ENCODE measurements at places on chromosomes 2 and 18.

GRCh38 chr2:101912545-101912944, 79.2 kb upstream of the IL1R2 start:
- DNase-seq = no peak

GRCh38 chr18:66676699-66677098, 72.8 kb upstream of the CDH19 start:
- DNase-seq = no peak

GRCh38 chr18:46466234-46467160, 190.5 kb downstream of the LOXHD1 start:
- DNase-seq = no peak

DNA sequence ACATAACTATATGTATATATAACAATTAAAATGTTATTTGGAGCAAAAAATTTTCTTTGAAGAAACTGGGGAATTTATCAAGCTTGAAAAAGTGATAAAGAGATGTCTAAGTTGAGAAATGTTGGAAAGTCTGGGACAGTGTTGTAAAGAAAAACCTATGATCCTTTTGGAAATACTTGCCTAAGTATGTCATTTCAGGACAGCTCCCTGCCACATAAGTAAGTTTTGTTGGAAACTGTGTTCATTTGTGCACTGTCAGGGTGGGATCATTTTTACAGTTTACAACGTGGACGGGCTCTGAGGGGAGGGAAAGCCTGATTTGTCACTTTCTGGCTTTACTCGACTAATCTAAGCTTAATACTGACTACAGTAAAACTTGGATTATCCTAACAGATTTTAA, 10.4 kb upstream of the COL3A1 start:
- no peak for DNase-seq

- no peak for DNase-seq
Measured at GRCh38 chr2:20728114-20728758, 61.3 kb downstream of the GDF7 start.

- peak; percentile 70 for DNase-seq
Measured at GRCh38 chr18:77059294-77059916, 73.2 kb downstream of the MBP start.

- peak; percentile 94 for DNase-seq
Measured at GRCh38 chr2:17830053-17831034, 14.1 kb downstream of the MSGN1 start.

DNA sequence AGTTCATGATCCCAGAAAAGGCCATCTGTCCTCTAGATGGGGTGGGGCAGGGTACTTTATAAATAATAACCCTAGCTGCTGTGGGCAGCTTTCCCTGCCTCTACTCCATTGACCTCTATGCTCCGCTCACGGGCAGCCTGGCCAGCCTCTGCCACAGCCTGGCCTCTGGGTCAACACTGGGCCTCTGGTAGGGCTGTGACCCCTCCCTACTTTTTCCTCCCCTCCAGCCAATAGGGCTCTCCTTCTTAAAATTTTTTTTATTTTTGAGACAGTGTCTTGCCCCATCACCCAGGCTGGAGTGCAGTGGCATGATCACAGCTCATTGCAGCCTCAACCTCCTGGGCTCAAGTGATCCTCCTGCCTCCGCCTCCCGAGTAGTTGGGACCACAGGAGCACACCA, 4.1 kb upstream of the GAREM2 start:
- no peak for DNase-seq

GRCh38 chr2:126518196-126518595, 137.8 kb upstream of the GYPC start:
- no peak for DNase-seq

DNA sequence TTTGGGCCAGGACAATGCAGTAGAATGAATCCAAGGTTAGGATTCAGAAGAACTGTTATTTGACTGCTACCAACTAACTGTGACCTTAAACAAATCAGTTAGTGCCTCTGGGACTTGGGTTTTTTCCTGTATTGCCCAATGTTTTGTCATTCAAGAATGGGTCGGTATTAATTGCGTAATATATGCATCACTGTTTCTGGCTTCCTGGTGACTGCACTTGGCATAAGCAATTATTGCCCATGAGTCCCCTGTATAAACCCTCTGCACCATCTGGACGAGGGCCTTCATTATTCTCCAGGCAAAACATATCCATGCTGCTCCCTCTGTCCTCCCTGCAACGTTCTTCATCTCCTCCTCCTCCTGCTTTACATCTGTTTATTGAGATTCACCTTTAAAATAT, 255.8 kb upstream of the LRRTM1 start:
- no peak for DNase-seq

DNA sequence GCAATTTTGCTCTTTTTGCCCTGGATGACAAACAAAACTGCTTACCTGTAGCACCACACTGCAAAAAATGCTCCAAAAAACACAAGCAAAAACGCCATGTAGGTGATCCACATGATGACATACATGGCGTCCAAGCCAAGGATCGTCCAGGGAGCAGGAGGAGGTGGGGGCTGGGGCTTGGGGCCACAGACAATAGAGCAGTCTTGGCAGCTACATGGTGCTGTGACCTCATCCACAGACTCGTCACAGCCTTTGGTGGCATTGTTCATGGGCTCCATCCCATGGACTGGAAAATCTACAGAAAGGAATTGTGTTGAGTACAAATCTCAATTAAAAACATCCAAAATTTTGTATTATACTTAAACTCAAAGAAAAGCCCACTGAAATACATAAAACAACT, 26.1 kb downstream of the NPC1 start:
- no peak for DNase-seq

DNA sequence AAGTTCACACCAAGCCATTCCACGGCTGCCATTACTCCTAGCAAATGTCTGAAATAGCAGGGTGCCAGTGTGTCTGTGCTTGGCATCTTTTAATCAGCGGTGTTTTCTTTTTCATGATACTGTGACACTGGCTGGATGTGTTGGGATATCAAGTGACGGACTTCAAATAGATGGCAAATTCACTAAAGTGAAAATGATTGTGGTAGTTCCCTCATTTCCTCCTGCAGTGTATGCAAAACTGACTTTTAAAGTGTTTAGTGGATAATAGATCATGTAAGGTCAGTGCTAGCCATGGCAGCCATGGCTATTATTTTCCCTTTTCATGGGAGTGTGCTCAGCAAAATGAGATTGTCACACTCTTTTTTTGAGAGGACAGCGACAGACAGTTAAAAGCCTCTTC, 261.5 kb upstream of the SIX3 start:
- no peak for DNase-seq

- DNase-seq = no peak
Measured at GRCh38 chr2:15316370-15316814, 244.7 kb downstream of the NBAS start.

DNA sequence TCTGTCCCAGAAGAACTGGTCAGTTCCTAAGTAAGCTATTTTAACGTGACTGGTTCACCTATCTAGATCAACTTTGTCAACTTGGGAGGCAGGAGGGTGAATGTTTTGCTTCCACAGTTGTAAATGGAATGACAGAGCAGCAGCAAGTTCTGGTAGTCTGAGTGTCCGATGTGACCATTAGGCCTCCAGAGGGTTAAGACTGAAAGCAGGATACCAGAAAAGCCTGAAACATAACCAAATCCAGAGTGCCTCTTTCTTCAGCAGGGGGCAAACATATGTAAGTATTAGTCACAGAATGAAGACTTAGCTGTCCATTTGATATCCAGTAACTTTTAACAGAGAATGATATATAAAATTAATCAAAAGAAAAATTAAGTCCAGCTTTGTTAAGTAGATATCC, 9.2 kb downstream of the HOXD3 start:
- no peak for DNase-seq

DNA sequence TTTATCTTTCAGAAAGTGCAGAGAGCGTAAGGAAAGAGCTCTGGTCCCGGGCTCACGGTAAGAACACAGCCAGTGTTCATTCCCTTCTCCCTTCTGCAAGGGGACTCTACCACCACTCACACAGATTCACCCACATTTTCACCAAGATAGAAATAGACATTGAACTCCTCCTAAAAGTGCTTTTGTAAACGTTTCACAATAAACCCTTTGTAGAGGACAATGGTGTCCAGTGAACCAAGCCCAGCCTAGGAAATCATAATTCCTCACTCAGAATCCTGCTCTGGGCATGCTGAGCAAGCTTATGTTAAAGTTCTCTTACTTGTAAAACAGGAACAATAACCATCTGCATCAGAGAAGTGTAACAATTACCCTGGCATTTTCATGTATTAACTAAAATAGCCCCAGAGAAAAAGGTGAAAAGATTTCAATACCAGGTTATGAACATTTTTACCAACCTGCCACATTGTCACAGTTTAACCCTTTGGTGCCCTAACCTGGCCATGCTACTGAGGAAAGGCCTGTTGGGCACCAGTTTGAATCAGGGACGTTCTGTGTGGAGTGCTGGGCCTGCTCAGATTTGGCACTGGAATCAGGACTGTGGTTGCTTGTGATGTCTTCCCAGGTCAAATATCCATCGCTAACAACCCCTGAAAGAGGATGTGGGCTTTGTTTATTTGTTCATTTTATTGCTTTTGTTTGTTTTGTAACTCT, 22.5 kb upstream of the NDUFV2 start:
- DNase-seq = no peak

GRCh38 chr2:111904726-111905474, 6.5 kb downstream of the MERTK start:
- no peak for DNase-seq

DNA sequence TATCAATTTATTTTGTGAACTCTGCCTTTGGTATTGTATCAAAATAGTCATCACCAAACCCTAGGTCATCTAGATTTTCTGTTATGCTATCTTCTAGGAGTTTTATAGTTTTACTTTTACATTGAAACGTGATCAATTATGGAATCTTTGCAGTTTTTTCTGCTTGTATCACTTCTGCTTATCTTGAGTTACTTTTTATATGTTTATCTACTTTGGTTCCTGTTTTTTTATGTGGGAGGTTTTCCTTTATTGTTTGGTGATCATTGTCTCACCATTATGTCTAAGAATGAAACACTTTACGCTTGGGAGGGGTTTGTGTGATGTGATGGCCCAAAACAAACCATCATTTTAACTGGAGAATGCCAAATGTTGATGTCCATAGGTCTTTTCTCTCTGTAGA, 261.2 kb downstream of the SPAG16 start:
- DNase-seq = no peak

DNA sequence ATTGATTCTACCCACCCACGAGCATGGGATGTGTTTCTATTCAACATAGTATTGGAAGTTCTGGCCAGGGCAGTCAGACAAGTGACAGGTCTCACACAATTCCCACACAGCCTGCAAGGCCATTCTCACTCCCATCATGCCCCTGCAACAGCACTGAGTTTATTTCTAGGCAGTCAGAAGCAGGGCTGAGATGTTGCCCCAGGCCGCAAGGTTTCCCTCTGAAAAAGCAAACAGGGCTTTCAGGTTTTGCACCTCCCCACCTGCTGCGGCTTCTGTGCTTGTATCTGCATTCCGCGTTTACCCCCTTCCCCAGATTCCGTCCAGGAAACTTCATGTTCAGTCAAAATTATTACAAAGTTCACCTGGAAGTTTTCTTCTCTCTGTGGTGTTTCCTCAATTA, 9.4 kb upstream of the TACR1 start:
- no peak for DNase-seq

DNA sequence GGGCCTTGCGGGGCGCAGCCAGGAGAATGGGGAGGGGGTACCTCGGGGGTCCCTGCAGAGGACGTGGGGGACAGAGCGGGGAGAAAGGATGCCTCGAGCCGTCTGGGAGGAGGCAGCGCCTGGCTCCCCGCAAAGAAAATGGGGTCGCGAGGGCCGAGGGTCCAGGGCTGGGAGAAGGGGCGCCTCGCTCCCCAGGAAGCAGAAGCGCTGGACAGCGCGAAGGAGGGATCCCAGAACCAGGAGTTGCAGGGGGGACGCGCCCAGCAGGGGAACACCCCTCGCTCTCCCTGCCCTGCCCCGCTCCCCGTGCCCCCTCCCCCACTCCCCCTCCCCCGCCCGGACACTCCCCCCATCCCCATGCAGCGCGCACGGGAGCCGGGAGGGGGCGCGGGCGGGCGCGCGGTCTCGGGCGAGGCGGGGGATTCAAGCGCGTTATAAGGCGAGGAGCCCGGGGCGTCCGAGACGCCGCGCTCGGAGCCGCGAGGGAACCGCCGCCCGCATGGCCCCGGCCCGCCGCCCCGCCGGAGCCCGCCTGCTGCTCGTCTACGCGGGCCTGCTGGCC, at the start of gene ERFE:
Gene ERFE, plus strand, starts transcription at position 462 of the 562 bp plus-strand sequence. Its CDS starts 38 bp downstream, at position 500.
- peak; percentile 69 for DNase-seq

DNA sequence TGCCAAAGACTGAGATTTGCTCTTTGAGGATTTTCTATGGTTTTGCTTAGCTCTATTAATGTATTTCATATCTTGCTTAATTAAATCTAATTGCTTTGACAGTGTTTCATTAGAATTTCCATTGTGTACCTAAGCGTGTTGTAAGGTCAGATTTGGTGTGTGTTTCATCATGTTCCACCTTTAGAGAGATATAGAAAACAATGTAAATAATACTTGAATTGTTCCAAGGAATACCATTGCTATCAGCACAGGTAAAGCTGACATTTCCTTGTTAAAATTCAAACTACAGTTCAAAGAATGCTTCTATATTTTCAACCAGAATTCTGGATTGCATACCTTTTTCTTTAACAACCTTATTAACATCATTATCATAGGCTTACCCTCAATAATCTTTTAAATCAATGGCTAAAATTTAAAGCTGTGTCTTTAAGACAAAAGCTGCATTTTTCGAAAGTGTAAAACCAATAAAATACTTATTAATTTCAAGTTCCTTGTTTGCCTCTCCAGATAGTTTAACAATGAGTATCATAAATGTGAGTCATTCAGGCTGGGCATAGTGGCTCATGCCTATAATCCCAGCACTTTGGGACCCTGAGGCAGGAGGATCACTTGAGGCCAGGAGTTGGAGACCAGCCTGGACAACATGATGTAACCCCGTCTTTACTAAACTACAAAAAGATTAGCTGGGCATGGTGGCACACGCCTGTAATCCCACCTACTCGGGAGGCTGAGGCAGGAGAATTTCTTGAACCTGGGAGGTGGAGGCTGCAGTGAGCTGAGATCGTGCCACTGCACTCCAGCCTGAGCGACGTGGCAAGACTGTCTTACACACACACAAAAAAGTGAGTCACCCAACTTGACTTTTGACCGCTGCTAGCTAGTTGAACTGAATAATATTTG, 188.0 kb upstream of the PKDCC start:
- DNase-seq = peak; percentile 66

DNA sequence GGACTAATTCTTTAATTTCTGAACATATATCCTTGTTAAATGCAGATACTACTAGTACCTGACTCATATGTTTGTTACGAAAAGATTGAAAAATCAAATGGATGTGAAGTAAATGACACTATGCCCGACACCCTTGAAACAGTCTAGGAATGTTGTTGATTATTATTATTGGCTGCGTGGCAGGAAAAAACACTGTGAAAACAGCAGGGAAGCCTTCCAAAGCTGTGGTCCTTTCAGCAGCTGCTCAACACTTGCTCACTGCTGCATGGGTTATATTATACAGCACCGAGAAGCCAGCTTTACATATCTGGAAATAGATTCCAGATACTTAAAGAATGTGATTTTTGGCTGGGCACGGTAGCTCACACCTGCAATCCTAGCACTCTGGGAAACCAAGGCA, 26.5 kb downstream of the CRYGD start:
- DNase-seq = no peak

DNA sequence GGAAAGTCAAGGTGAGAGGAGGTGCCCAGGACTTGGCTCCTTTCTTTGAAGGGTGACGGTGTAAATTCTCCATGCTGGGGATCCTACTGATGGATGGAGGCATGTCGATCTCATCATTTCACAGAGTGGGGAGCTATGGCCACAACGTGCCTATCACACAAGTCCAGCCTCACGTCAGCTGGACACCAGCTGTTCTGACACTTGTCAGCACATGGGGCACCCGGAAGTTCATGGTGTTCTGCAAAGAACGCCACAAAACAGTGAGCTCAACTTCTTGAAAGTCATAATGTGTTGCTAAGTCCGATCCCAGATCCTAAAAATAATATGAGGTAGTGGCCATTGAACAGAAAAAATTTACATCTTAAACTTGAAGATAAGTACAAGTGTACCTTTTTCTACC, 12.3 kb downstream of the PAX8 start:
- DNase-seq = no peak

Data from ACHN (cell line).